Stimulated activated naive CD8-positive, alpha-beta T cell treated with anti-CD3 and anti-CD28 coated beads, Interleukin-15, amount 100 ng/mL, for 72 hours (primary cell): ENCODE measurements at places on chromosomes 2 and 18.

DNA sequence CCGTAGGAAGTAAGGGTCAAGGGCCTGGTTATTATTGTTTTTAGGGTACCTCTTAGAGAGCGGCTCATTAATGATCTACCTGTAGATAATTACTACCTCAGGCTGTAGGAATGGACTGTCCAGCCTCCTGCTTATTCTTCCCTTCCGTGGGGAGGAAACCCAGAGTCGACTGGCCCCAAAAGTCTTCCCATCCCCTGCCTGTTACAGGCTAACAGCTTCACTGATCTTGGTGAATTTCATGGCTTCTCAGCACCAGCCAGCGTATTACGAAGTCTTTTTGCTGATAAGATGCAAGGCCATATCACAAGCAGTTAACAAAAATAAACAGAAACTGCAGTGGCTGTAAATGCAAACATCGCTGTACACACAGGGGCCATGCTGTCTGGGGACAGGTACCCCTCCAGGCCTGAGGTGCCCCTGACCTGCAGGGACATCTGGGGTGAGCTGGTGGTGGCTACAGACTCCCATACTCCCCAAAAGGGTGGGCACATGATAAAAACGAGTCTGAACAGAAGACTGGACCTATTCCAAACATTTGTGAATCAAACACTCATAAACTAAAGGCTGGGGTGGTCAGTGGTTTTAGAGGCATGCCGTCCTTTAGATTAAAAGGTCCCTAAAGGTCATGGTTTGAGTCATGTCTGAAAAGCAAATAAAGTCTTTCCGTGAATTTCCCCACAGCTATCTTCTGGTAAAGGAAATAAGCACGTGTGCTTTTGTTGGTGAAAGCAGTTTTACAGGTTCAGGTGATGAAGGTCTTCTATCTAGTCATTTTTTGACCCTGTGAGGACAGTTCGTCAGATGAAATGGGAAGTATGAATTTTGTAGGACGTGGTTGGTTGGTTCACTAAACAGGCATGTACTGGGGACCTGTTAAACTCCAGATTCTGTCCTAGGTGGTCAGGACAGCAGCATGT is 36.7 kb downstream of the TTC39C start:
- DNase-seq, result peak; percentile 51

GRCh38 chr2:85195956-85196355 is 62.8 kb downstream of the TCF7L1 start:
- DNase-seq, result no peak

GRCh38 chr2:36044411-36044810 is 311.2 kb upstream of the CRIM1 start:
- DNase-seq, result no peak

- no peak for DNase-seq
Observed at GRCh38 chr2:106944215-106944614, 58.2 kb upstream of the ST6GAL2 start.

DNA sequence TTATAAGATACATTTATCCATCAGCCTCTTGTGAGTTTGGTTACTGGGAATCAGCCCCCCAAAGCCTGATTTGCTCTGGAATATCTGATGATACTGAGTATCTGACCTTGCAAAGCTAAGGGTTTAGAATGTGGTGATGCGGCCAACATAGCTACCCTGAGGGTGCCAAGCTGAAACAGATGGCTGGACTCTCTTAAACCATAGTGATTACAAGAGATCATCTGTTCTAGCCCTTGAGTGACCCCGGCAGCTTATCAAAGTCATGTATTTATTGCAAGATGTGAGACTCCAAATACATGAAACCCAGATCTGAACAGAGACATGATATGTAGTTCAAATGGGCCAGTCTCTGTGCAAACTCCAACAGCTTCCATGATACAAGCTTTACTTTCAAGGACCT is 78.2 kb upstream of the CABLES1 start:
- DNase-seq, result no peak

- no peak for DNase-seq
Observed at GRCh38 chr2:175450029-175450760, 268.7 kb upstream of the ATP5MC3 start.

DNA sequence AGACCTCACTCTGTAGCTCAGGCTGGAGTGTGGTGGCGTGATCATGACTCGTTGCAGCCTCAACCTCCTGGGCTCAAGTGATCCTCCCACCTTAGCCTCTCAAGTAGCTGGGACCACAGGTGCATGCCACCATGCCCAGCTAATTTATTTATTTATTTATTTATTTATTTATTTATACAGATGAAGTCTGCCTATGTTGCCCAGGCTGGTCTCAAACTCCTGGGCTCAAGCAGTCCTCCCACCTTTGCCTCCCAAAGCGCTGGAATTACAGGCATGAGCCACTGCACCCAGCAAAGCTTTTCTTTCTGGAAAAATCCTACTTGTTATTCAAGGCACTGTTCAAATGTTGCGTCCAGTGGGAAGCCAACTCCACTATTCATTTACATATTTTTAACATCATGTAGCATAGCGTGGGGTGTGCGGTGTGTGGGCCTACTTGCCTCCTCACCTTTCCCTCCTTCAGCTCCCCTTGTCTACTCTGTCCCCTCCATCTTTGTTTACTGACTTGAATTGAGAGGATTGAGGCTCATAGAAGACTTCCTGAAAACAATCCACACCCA is 6.8 kb upstream of the RHOB start:
- DNase-seq, result no peak

DNA sequence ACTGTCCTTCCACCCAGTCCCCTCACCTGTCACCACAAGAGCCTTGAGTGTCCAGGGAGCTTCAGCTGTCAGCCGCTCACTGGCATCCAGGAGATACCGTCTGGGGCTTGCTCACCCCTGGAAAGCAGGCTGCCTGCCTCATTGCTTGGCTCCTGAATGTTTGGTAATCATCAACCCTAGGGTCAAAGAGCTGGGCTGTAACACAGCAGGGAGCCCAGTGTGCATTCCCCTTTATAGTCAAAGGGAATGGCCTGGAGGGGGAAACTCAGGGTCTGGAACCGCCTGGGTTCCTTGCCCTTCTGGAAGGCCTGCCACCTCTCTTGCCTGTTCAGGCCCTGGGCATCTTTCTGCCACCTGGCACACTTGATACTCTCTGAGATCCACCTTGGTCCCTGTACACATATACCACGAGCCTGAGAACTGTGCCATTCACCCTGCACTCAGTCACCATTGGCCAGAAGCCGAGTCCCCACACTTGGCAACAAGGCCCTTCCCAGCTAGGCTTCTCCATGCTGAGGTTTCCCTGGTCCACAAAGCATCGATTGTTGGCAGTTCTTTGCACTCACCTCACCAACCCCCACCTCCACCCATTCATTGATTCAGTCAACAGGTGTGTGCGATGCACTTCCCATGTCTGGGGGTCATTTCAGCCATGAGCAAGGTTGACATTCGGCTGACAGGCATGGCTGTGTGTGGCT is 35.0 kb downstream of the TPRKB start:
- no peak for DNase-seq

- no peak for DNase-seq
Observed at GRCh38 chr2:43358410-43359201, 132.2 kb upstream of the ZFP36L2 start.

GRCh38 chr2:185502351-185502750 is 236.3 kb upstream of the FSIP2 start:
- DNase-seq, result no peak

DNA sequence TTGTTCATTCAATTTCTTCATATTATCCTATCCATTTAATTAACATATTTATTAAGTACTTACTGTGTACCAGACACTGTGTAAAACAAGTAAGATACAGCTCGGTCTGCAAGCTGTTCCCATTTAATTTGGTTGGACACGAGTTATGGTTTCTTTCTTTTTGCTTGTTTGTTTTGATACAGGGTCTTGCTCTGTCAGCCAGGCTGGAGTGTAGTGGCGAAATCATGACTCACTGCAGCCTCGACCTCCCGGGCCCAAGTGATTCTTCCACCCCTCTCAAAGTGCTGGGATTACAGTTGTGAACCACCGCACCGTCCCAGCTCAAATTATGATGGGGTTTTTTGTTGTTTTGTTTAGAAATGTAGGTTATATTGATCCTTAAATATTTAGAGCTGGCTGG is 9.0 kb downstream of the CYBRD1 start:
- DNase-seq, result no peak

DNA sequence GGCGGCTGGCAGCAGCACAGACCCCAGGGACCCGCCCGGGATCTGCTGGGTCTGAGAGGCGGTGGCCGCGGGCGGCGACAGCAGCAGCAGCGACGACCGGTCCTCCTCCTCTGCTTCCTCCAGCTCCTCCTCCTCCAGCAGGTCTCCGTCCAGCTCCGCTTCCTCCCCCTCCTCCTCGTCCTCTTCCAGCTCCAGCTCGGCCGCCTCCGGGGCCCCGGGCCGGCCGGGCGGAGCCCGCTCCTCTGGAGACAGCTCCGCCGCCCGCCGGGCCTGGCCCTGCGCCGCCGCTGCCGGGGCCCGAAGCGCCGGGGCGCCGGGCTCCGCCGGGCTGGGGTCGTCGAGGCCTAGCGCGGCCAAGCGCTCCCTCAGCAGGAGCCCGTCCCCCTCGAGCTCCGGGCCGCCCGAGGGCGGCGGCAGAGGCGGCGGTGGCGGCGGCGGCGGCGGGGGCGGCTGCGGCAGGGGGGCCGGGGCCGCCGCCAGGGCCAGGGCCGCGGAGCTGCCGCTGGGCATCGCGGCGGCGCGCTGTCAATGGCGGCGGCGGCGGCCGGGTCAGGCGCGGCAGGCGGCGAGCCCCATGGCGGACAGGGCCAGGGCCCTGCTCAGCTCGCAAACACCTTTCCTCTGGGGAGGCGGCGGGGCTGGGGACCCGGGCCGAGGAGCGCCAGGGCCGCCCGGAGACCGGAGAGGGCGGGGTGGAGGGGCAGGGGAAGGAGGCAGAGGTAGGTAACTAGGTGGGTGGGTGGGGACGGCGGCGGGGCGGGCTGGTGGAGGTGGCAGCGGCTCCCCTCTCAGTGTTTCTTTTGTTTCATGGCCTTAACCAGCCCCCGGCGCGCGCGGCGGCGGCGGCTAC is 445 bp downstream of the MEX3C start:
- no peak for DNase-seq

DNA sequence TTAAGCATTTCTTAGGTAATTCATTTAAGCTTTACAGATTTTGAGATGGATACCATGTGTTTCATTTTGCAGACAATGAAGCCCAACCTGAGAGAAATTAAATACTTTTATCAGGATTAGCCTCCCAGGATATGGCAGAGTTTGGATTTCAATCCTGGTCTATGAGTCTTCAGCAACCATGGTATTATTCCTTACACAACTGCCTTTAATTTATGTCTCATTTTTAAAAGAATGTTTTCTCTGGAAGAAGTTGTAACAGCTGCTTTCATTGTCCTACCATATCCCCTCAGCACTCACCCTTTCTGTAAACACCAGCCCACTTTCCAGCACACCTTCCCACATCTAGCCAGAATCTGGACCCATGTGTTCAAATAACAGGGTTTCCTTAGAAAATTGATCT is 863.7 kb upstream of the VRK2 start:
- no peak for DNase-seq

DNA sequence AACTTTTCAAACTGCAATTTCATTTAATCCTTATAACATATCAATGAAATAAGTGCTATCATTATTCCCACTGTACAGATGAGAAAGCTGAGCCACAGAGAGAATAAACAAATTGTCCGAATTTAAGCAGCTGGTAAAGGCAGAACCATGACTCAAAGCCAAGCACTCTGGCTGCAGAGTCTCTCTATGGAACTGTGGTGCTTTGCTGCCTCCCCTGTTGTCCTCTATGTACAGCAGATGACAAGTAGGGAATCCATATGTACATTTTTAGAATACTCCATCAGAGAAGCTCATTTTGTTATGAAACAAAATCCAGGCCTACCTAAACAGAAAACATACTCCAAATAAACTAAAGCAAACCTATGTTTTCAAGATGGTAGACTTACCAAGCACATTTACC is 45.1 kb downstream of the FARSB start:
- no peak for DNase-seq

- no peak for DNase-seq
Observed at GRCh38 chr2:64817453-64817852, 163.7 kb upstream of the SERTAD2 start.

DNA sequence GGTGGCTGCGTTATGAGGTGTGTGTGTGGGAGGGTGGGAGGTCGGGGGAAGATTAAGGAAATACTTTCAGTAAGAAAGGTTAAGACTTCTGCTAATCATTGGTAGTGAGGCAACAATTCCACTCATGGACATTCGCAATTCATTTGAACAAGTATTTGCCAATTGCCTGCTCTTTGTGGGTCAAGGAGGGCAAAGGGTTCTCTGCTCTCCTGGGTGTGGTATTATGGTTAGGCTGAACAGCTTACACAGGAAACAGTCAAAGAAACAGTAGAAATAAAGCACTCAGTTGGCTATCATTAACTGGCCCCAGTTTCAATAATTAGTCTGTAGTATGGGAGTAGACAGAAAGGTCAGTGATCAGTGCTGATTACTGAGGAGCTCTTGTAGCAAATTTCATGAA is 357.0 kb upstream of the FANCL start:
- DNase-seq, result no peak

DNA sequence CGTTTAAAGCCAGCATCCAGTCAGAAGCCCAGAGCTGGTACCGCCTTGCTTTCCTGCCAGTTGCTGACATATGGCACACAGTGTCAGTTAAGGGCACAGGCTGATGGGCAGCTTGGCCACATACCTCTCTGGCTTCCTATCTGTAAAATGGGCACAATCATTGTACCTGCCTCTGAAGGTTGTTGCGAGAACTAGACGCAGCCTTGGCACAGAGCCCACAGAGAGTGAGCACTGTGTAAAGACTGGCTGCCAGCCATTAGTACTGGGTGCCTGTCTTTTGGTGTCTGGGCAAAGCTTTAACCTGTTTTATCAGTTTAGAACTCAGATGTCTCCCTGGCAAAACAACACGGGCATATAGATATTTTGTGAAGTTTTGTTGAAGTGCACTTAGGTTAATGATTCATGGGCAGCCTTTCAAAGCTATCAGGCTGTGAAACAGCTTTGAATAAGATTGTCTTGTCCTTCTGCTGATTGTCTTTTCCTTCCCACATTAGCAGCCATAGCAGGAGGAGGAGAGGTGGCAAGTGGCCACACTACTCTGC is 269.5 kb downstream of the NEDD4L start:
- DNase-seq, result no peak

DNA sequence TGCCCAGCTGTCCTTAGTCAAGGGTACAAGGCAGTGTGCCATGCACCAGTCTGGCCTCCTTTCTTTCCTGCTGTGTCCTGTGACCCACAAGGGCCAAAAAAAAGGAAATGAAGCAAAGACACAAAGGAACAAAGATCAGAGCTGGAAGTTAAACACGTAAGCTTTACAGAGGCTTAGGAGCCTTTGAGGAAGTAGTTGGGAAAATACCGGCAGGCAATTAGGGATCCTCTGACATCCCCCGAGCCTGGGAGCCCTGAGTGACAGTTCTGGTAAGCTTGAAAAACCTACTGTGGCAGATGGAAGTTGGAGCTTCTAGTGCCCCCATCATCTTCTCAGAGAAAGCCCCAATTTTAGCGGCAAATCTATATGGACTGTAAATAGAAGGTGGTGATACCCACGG is 78.5 kb downstream of the SPRED2 start:
- no peak for DNase-seq
